Heart right ventricle (tissue), 16 donors: ENCODE measurements at places on chromosomes 7 and 10.

GRCh38 chr10:75640803-75641202 is 209.4 kb downstream of the LRMDA start:
- no peak for DNase-seq

GRCh38 chr7:23964715-23965114 is 254.7 kb downstream of the STK31 start:
- DNase-seq: no peak

DNA sequence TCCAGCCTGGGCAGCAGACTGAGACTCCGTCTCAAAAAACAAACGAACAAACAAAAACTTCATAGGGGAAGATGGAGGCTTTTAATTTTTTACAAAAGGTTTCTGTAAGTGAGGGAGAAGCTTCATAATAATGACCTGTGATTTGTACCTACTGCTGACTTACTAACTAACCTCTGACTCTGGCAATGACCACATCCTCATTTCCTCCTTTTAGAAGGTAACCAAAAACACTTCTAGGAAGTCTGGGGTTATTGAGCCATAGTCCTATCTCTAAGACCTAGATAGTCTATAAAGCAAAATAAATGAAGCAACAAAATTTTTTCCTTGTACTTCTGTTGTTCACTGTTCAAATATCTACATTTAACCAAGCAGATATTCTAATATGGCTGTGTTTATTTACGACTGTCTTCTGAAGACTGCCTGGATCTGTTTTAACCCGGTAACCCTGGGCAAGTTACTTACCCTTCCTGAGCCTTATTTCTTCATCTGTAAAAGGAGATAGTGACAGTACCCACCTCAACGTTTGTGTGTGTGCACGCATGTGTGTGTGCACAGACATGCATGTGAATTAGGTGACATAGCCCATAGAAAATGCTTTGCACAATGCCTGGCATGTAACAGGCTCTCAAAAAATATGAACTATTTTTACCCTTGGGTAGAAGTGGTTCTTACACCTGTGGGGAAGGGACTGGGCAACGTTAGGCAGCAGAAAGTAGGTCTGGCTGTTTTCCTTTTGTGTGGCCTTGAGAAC is 30.8 kb upstream of the SMNDC1 start:
- DNase-seq: no peak

DNA sequence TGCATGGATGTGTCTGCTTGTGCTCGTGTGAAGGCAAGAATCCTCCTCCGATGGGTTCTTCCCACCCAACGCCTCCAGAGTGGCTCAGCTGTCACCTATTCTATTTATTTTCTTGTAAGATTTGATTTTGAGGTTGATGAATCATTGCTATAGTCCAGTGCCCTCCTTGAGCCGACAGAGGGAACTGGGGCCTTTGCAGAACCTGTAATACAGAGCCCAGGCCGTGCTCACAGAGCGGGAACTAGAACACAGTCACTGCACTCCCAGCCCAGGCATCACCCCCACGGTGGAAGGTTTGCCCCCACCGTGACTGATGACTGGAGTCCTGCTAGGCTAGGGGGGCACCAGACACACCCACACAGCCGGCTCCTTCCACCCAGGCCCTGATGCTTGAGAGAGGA is 2.0 kb downstream of the RARRES2 start:
- DNase-seq: no peak
